ENCODE measurements at places on chromosomes 2 and 18.
A peak's percentile ranks its signal among the peaks of the same experiment; 100 is the strongest.

- no peak for DNase-seq
These were observed 134.0 kb upstream of the SERTAD2 start for GRCh38 chr2:64787698-64788097.

DNA sequence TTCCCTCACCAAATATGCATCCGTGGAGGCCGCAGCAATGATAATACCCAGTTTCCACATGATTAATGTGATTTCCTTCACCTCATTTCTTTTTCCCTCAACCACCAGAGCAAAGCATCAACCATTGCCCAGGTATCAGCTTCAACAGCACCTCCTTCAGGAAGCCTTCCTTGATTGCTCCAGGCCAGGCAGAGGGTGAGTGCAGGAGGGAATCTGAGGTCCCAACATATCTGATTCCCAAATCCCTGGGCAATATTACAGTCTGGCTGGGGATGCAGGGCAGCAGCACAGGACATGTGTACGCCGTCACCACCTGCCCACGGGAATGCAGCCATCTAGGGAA lies 142.4 kb upstream of the MYCN start:
- no peak for DNase-seq

GRCh38 chr2:209629597-209629996 lies 142.0 kb upstream of the UNC80 start:
- no peak for DNase-seq

DNA sequence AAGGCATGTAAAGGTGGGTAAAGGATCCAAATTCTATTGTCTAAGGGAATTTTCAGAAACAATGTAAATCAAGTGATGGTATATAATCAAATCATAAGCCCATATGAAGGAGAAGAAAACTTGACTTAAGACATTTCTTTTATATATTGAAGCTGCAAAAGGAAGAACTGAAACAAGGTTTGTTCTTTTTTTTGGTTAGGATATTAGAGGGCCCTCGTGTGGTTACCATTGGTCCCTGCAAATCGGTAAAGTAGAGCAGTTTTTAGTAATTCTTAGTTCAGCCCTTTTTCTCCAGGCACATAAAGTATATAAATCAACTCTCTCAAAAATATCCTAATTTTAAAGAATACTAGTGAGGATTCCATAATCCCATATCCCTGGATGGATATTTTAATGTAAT lies 105.6 kb upstream of the STK17B start:
- no peak for DNase-seq

- no peak for DNase-seq
These were observed 62.3 kb upstream of the NYAP2 start for GRCh38 chr2:225337183-225337582.

GRCh38 chr2:85755122-85756027 lies 1.6 kb downstream of the ATOH8 start:
- DNase-seq = no peak

GRCh38 chr2:187769437-187769836 lies 215.2 kb upstream of the TFPI start:
- DNase-seq = no peak

GRCh38 chr2:64120928-64121327 lies 23.3 kb downstream of the PELI1 start:
- no peak for DNase-seq

- no peak for DNase-seq
These were observed 72.4 kb downstream of the TLK1 start for GRCh38 chr2:171088057-171088834.

- DNase-seq = no peak
These were observed 65.9 kb downstream of the PDE11A start for GRCh38 chr2:178006710-178007109.

DNA sequence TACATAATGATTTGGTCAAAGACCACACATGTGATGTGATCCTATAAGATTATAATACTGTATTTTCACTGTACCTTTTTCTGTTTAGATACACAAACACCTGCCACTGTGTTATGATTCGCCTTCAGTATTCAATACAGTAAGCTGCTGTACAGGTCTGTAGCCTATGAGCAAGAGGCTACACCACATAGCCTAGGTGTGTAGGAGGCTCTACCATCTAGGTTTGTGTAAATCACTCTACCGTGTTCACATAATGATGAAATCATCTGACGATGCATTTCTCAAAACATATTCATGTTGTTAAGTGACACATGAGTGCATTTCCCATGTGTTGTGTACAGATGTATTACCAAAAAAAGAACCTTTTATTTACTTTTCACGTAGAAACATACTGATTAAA lies 74.5 kb downstream of the USP40 start:
- no peak for DNase-seq

- no peak for DNase-seq
These were observed 68.5 kb upstream of the STK17B start for GRCh38 chr2:196239622-196240587.

GRCh38 chr2:141714496-141714895 lies 416.3 kb downstream of the LRP1B start:
- no peak for DNase-seq

GRCh38 chr2:19224486-19224885 lies 133.9 kb downstream of the OSR1 start:
- DNase-seq = no peak

DNA sequence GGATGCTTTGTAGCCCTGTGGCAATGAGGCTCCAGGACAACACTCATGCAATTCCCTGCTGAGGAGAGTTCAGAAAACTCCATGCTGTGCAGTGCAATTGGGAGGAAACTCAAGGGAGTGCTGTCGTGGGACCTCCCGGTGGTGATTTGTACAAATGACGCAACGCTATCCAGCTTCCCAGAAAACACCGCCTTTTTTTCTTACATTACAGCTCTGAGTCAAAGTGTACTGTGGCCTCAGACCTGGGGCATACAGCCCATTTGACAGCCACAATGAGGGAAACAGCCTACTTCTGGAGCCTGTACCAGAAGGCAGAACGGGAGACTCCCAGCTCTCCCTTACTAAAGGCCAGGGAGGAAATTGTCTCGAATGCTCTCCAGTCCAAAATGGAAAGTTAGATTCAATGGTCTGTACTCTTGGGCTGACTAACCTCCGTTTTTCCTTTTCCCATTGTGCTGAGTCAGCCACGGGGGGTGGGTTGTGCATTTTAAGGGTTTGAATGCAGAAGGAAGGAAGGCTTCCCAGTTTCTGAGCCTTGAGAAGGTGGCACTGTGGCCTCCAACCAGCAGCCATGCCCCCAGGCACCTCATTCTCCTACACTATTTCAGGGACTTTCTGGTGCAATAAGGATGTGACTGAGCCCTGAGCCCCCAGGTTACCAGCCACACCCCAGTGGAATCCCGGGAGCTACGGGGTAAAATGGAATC lies 16.4 kb upstream of the CYP1B1 start:
- DNase-seq = no peak

- DNase-seq = peak; percentile 13
These were observed 81.8 kb upstream of the SERTAD2 start for GRCh38 chr2:64735504-64735903.

DNA sequence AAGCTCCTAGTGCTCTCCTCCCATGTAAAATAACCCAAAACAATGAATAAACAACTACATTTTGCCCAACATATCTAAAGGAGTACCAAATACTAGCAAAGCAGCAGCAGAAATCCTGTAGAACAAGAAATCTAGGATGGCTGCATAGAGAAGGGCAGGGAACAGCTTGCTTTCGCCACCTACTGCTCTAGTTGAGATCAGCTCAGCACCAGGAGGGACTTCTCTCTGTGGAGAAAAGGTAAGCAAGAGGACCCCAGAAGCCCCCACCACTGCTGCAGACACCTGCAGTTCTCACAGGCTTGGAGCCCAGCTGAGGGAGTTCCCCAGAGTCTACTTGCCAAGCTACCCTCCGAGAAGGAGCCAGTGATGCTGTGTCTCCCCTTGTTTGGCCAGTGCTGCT lies 243.0 kb upstream of the CHST9 start:
- DNase-seq = no peak

- no peak for DNase-seq
These were observed 28.4 kb upstream of the GNAL start for GRCh38 chr18:11660691-11661090.

DNA sequence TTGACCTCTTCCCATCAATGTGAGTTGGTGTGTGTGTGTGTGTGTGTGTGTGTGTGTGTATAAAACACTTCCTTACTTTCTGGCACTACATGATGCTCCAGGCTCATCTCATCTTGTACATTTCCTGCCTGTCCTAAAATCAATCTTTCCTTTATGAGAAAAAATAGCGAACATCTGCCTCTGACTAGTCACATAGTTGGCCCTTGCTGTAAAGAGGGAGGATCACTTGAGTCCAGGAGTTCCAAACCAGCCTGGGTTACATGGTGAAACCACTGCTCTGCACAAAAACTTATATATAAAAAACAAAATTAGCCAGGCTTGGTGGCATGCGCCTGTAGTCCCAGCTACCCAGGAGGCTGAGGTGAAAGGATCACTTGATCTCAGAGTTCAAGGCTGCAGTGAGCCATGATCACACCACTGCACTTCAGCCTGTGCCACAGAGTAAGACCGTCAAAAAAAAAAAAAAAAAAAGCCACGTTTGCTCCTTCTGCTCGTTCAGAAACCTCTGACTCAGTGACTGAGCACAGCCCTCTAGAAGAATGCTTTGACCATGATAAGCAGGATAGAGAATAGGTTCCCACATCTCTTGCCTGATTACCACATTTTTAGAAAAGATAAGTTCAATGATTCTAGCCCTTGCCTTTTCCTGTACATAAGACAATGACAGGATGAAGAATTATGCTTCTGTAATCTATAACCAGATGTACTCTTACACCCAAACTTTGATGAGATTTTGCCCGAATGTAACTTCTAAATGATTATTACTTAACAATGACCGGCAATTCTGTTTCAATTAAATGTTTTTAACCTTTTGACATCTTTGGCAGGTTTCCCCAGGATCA lies 45.2 kb upstream of the ST3GAL5 start:
- no peak for DNase-seq

DNA sequence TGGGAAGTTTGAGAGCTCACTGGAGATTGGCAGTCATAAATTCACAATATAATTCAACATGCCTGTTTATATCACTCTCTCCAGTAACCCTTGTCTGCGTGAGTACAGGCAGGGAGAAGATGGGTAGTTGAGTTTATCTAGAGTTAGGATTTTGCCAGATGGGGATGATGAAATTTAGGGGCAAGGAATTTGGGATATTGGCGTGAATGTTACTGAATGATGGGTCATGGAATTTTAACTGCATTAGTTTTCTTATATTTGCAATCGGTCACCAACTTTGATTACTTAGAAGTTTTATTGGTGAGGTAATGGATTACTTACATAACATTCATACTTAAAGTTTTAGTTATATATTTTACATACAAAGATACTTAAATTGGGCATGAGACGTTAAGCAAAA lies 35.1 kb downstream of the SANBR start:
- DNase-seq = no peak

DNA sequence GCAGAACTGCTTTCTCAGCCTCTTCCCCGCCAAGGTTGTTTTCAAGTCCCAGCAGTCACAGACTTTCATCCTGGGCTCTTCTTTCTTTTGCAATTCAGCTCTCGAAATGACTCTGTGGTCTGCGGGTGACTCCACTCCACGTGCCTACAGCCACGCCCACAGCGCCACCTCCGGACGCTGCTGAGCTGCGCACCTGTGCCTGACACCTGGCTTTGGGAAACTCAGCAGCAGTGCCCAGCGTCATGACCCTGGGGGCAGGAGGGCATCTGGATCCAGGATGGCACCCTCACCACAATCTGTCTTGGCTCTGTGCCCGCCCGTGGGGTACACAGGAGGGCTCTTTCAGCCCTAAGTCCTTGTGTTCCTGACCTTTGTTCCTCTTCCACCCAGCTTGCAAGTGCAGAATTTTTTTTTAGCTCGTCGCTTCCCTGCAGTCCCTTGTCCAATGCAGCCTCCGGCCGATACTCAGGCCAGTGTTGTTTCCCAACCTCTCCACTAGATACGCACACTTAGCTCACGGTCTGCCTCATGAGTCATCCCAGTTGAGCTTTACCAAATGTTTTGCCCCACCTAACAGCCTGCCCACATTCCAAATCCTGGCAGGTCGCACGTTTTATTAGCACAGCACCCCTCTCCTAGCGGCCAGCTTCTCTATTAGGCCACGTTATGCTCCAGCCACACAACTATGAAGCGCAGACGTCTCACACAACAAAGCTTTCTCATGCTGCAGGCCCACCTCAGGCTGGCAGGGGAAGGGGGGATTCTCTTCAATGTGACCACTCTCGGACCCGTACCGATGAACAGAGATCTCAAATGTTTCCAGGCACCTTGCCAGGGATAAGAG lies 6.5 kb upstream of the CAPN10 start:
- no peak for DNase-seq

DNA sequence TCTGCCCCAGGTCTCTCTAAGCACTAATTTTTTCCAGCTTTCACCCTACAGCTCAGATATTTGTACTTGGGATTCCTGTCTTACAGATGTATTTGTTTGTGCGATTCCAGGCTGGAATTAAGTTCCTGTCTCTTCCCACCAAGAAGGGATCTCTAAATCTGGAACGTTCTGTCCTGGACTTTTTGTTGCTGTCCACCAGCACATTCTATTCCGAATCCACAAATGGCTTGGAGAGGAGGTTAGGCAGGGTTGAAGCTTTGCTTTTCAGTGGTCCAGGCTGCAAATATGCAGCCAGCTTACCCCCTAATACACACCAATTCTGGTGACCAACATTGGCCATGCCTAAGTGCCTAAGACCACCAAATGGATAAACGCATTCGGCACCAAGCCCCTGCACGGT lies 315.0 kb downstream of the TNS1 start:
- no peak for DNase-seq

DNA sequence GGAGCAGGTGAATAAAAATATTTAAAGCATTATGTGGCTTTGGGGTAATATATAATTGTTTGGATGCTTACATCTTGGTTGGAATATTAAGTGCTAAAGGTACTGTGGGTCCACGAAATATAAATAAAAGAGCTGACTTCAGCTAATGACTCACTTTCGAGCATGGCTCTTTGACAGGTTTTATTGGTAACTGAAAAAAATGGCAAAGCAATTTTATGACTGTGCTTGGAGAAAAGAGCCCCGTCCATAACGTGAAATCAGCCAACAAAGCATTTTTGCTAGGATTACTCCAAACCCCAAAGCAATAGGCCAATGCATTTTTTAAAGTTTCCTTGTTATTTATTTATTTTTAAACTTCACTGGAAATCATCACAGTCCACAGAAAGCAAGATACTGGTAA lies 397.2 kb upstream of the CDH19 start:
- DNase-seq = no peak

GRCh38 chr2:5442736-5443135 lies 249.4 kb upstream of the SOX11 start:
- no peak for DNase-seq

All from NCI-H1105 (cell line).